Activated T-helper 1 cell treated with anti-CD3 and anti-CD28 coated beads, Interleukin-2, amount 50 U/mL, for 16 hours (primary cell): ENCODE measurements at places on chromosomes 16 and 17.
A peak's percentile ranks its signal among the peaks of the same experiment; 100 is the strongest.

DNA sequence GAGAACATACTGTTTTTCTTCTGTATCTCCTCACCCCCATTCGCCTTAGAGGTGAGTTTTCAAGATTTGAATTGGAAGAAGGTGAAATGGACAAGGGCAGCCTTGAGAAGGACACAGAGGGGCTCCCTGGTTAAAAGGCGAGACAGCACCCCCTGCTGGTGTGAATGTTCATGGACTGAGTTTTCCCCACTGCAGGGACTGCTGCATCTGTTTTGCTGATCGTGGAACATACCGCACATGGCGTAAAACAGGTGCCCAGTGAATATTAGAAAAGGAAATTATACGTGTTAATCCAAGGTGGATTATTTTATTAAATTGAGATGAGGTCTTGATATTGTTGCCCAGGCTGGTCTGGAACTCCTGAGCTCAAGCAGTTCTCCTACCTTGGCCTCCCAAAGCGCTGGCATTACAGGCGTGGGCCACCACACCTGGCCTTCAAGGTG, 54.5 kb downstream of the NDE1 start:
- DNase-seq: peak; percentile 55

- no peak for DNase-seq
Measured at GRCh38 chr17:67186782-67187181, 58.2 kb downstream of the HELZ start.

DNA sequence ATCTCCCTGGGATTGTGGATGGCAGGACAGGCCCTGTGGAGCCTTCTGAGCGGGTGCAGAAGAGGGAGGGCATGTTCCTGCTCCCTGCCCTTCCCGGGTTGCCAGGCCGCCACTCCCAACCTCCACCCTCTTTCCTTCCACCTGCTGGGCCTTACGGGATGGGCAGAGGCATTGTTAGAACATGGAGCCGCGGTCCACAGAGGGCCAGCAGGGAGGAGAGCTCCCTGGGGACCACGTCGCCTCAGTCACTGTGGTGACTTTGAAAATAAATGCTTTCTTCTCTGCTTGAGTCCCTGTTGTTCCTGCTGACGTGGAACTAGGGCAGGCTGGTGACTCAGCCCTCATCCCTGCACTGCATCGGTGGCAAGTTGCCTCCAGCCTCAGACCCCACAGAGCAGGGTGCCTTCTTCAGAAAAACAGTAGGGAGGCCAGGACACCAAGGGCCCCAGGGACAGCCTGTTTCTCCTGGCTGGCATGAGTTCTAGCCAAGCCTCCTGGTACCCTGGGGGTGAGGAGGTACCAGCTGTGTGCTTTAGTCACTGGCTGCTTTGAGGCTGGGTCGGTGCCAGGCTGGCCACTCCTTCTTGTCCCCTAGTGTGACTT, 224.9 kb downstream of the SEC14L1 start:
- DNase-seq: no peak

DNA sequence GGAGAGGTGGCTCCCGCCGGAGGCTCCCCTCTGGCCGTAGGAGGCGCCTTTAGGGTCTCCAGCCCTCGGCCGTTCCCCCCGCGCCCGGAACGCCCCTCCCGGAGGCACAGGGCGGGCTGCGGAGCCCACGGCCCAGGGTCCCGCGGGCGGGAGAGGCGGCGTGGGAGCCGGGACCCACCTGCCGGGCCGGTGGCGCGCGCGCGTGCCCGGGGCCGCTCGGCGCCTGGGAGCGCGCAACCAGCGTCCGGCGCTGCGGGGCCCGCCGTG, at the start of gene MIF4GD:
Gene MIF4GD (minus strand): TSS at position 266 of the 267 bp plus-strand sequence. CDS start 1,036 bp downstream, outside the sequence.
- DNase-seq: no peak

GRCh38 chr17:4788159-4788806, 481 bp upstream of the GLTPD2 start:
- DNase-seq: no peak

DNA sequence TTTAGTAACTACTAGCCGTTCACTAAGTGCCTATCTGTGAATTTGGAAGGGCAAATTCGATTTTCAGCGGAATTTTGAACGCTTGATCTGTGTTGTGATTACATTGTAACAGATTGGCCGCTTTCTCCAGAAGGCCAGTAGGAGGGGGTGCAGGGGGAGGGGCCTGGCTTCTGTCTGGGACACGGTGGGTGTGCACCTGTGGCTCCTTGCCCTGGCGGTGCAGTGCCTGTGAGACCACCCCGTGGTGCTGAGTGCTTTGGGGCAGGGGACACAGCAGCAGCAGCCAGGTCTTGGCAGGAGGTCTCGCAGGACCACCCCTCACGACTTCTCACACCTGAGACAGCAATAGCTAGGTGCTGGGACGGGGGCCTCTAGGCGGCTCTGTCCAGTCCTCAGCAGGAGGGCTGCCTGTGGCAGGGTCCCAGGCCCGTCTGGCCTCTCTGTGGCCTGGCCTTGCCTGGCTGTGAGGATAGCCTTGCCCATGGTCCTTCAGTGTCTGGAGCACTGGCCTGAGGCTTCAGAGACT, 1.8 kb downstream of the UBE2I start:
- no peak for DNase-seq

- no peak for DNase-seq
Measured at GRCh38 chr16:6602405-6602804, 730.2 kb upstream of the RBFOX1 start.
